ENCODE measurements at places on chromosomes 3 and 15.
A peak's percentile ranks its signal among the peaks of the same experiment; 100 is the strongest.

DNA sequence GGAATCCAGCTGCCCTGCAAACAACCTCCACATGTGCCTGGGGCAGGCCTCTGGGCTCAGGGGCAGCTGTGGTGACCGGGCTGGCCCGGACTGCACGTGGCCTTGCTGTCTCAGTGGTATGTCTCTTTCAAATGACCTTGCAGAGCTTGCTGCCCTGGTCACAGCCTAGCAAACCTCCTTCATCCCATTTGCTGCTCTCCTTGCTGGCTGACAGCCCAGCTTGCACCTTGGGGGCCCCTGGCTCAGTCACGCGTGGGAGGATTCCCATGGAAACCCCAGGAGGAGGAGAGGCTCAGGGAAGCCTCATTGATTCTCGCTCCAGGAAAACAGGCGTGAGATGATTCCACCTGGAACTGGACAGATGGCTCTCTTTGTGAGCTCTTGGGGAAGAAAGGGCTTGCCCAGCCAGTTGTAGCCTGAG, 5.6 kb downstream of the SPSB4 start:
- DNase-seq, result no peak

DNA sequence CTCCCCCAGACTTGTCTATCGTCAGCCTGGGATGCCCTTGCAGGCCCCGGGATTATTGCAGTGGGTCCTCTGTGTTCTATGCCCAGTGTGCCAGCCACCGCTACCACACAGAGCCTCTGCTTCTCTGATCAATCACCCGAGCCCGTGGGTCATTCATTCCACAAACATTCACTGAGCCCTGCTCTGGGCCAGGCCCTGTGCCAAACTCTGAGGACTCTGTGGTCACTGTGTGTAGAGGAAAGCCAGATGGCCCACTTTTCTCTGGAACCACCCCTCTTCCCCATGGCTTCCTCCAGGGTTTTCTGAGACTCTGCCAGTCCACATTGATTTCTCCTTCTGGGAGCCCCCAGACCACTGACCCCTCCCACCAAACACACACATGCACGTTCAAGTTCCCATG, 55.5 kb downstream of the BSN start:
- no peak for DNase-seq

GRCh38 chr3:195803289-195803908, 8.3 kb downstream of the MUC4 start:
- no peak for DNase-seq

GRCh38 chr3:112974178-112974517, 755 bp downstream of the CD200R1 start:
- DNase-seq, result no peak

DNA sequence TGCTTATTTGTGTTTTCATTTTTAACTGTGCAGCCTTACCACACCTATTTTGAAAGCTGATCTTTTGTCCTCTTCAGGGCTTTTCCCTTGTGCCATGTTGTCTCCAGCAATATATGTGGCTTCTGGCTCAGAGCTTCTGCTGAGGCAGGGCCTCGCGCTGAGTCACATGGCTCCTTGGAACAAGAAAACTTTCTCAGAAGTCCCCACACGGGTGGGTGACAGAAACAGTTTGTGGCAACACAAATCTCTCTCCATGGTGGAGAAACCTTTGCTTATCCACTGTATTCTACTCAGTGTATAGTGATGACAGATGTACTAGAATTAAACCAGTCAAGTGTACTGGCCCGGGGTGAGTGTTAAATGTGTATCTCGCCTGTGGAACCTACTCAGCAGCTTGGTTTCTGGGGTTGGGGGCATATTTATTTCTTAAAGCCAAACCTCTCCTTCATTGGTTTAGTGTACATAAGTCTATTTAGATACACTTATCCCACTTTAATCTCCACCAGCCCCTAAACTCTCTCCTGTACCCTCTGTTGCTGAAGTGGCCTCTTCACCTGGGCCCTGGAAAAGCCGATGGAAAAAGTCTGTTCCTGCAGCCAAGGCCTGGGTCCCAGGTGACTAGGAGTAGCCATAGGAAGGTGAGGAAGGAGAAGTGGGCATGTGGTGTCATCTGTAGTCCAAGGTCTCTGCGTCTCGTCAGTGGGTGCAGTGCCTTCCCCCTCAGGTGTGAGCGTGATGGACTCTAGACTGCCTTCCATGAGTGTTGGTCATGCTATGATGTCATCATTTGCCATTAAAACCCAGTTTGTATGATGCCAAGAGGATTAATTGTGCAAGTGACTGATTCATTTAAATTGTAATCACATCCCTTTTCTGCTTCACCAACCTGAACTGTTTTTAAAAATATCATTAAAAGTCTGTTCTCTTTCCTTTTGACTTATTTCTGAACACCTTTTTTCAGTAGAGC, 3.2 kb upstream of the FBXL22 start:
- no peak for DNase-seq

DNA sequence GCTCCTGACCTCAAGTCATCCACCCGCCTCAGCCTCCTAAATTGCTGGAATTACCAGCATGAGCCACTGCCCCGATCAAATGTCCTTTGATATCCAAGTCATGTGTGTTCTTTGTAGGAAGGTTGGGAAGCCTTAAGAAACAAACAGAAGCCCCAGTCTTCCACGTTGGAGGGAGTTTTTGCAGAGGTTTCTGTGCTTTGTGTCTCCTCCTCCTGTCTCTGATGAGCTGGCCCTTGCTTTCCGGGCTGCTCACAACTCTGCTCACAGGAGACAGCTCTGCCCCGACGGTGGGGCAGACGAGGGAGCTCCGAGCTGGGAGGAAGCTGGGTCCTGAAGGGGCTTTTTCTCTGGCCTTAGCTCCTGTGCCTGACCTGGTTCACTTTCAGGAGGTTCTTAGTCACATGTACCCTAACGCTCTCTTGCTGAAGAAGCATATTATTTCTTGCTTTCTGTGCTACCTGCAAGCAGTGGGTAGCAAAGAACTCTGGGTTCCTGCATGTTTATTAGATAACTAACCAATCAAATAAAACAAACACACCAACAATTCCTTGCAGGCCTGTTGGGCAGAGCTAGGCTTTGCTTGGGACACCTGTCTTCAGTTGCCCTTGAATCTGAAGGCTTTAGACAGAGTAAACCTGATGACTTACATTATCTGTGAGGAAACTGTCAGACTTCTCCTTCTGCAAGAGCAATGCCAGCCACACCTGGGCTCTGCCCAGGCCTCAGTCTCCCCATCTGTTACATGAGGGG, 52.6 kb upstream of the SMAD6 start:
- no peak for DNase-seq

DNA sequence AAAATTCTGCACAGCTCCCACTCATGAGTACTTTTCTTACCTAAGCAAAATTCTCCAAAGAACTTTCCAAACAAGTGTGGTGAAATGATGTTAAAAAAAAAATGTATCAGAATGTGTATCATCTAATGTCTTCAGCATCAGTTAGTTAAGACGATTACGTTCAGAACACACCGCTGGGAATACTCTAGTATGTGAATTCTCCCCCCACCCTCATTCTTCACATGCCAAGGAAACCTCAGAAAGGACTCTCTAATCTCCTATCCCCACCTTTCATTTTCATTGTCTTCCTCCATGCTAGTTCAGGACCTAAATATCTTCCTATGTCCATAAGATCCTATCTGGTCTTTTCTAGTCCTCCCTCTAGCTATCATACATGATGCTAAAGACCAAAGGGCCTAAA, 457.4 kb downstream of the SHQ1 start:
- no peak for DNase-seq

DNA sequence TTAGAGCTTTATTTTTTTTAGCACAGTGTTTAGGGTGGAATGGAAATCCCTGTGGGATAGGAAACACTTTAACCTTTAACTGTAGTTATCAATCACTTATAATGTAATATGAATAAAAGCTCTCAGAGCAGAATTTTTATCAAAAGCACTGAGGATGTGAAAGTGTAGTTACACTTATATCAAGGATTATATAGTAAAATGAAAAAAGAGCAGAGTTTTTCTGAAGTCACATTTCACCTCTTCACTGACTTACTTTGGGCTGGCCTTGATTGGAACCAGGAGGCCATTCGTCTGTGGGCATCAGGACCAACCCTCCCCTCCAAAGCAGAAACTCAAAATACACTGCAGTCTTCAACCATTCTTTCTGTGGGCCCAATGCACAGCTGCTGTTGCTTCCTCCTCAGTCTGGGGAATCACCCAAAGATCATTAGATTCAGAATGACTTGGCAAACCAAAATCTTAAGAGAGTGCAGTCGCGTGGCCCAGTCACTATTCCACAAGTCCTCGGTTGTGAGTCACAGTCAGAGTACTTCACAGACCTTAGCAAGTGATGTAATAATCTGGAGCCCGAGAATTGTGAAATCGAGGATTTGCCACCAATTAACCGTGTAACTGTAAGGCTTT, 132.6 kb upstream of the COL8A1 start:
- peak; percentile 2 for DNase-seq

GRCh38 chr3:133583396-133583795, 9.9 kb downstream of the CDV3 start:
- DNase-seq, result no peak

- DNase-seq, result no peak
These were observed 169.1 kb upstream of the SEMA6D start for GRCh38 chr15:47548231-47548630.

- no peak for DNase-seq
These were observed 305.5 kb downstream of the GRM7 start for GRCh38 chr3:7166460-7166859.

DNA sequence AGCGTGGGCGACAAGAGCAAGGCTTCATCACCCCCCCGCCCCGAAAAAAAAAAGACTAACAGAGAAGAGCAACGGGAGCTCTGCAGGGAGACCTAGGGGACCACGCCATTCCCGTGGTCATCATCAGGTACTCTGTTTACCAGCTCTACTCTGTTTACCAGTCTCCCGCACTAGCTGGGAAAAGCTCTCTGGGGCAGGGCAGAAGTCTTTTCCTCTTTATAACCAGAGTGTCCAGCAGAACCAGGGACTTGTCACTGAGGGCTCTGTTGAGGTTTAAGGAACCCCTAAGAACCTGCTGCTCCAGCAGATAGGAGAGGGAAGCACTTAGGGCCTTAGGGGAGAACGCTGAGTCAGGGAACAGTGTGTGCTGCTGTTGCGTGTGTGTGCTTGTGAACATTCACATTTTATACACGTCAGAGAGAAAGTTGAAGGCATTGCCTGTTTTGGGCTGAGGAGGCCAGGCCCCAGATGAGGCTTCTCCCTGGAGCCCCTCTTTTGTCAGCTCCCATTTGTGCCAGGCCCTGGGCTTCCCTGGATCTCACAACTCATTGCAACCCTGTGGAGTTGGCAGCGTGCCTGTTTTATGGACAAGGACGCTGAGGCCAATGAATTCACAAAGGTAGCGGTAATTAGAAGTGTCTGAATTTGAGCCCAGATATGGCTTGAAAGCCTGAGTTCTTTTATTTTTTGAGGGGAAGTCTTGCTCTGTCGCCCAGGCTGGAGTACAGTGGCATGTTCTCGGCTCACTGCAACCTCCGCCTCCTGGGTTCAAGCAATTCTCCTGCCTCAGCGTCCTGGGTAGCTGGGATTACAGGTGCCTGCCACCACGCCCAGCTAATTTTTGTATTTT, 24.2 kb upstream of the ERICH6 start:
- no peak for DNase-seq

- DNase-seq, result peak; percentile 87
These were observed 43.6 kb downstream of the RLBP1 start for GRCh38 chr15:89177633-89178306.

DNA sequence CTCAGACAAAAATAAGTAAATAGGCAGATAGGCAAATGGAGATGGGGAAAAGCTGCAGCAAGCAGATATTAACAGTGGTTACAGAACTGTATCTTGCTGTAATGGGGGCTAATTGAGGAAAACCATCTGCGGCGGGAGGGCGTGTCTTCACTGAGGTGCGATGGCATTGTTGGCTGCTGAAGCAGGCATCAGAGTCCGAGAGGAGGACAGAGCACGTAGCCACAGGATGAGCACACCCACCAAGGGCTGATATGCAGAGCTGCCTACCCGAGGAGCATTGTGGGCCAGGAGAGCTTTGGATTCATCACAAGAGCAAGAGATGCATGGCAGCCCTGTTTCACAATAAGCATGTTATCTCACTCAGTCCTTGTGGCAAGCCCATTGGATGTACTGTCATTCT, 30.4 kb downstream of the CHRNA7 start:
- DNase-seq, result no peak

DNA sequence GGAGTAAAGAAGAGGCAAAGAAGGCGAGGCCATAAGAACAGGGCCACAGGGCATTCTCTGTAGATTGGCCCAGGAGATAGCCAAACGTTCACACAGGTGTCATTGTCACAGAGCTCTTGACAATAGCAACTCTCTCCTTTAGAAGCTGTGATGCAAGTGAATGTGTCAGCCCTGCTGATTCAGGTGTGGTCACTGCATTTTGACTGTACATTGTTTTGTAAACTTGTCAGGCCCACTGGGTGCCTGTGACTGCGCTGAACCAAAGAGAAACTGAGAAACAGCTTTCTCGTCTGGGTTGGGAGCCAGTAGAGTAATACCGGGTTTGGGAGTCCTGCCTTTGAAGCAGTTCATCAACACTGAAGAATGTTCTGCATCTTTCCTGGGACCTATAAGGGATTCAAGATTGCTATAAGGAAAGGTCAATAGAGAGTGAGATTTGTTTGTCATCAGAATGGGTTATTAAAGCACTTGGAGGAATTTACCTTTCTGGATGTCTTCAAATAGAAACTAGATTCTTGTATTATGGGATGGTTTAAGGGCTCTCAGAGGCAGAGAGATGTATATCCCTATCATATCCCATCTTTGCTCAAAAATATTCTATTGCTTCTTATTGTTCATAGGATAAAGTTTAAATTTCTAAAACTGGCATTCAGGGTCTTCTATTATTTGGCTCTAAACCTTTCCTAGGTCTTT, 45.4 kb downstream of the TMEM45A start:
- DNase-seq, result no peak

- DNase-seq, result no peak
These were observed 50.4 kb upstream of the MYZAP start for GRCh38 chr15:57541271-57541670.

DNA sequence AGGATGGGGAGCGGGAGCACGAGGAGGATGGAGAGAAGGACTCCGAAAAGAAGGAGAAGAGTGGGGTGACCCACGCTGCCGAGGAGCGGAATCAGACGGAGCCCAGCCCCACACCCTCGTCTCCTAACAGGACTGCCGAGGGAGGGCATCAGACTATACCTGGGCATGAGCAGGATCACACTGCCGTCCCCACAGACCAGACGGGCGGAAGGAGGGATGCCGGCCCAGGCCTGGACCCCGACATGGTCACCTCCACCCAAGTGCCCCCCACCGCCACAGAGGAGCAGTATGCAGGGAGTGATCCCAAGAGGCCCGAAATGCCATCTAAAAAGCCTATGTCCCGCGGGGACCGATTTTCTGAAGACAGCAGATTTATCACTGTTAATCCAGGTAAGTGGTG, 169.8 kb downstream of the FEZF2 start:
- DNase-seq, result no peak

DNA sequence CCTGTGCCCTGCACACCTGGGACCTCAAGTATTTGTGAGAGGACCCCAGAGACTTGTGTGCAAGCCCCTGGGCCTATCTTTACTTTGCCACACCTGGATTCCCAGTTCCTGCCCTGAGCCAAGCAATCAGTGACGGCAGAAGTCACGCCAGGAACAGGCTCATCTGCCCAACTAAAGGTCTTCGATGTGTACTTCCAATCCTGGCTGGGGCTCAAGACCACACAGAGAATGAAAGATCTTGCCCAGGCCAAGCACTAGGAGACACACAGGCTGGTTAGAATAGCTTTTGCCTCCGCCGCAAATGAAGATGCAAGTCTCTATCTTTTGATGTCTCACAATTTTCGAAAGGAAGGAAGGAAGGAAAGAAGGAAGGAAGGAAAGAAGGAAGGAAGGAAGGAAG, 228.8 kb downstream of the OCA2 start:
- no peak for DNase-seq

Measured in KBM-7 (cell line).